ENCODE measurements at places on chromosomes 13 and 19.

GRCh38 chr19:45882652-45883585 lies 3.0 kb downstream of the IRF2BP1 start:
- DNase-seq, result peak; percentile 72

DNA sequence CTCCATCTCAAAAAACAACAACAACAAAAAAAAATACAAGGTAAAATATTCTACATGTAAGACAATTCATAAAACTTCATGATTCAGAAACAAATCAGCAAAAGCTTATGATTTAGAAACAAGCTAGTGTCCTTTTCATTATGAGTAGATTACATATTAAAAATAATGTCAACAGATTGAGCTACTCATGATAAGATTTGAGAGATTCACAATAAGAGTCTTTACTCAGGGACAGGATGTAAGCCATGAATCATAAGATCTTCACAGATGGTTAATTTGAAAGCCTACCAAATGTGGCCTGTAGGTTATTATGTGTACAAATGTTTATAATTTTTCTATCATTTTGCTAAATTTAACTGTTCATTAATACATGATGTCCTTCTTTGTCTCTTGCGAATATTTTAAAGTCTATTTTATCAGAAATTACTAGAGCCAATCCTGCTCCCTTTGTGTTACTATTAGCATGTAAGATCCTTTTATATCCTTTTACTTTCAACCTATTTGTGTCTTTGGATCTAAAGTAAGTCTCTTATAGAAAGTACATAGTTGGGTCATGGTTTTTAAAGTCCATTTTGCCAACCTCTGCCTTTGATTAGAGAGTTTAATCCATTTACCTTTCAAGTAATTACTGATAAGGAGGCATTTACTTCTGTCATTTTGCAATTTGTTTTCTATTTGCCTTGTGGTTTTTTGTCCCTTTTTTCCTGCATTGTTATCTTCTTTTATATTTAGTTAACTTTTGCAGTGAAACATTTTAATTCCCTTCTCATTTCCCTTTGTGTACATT lies 68.3 kb upstream of the RXFP2 start:
- no peak for DNase-seq

GRCh38 chr13:76745261-76746200 lies 140.7 kb downstream of the KCTD12 start:
- DNase-seq, result no peak

DNA sequence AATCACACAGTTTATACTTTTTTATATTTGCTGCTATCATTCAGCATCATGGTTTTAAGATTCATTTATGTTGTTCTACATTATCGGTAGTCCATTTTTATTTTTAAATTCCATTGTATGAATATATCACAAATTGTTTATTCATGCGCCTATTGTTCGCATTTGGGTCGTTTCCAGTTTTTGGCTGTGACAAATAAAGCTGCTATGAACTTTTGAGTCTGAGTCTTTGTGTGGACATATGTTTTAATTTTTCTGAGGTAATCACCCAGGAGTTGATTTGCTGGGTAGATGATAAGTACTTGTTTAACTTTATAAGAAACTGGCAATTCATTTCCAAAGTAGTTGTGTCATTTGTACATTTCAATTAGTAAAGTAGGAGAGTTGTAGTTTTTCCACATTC lies 74.2 kb upstream of the CSNK1A1L start:
- no peak for DNase-seq

- DNase-seq, result no peak
Observed at GRCh38 chr19:45995715-45996385, 583 bp downstream of the CCDC61 start.

All from COR-L47 (cell line).